ENCODE measurements at places on chromosomes 5 and 9.
A peak's percentile ranks its signal among the peaks of the same experiment; 100 is the strongest.

GRCh38 chr5:38554861-38555260 is 1.6 kb downstream of the LIFR start:
- no peak for DNase-seq

DNA sequence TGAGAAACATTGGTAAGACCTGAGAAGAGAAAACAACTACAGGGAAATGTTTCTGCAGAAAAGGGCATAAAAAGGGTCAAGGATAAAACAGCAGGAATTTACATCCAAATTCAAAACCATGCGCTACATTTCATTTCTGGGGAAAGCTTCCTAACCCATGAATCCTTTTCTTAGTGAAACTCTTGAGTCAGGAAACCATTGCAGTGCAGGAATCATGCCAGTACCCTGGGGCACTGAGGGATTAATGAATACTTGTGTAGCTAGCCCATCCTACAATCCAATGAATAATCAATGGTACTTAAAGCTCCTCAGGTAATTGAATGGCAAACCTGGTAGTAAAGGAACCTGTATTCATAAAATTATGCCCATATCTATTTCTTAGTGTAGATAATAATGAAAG is 580.5 kb downstream of the TLE1 start:
- DNase-seq: no peak

GRCh38 chr5:53464722-53465121 is 15.7 kb upstream of the FST start:
- no peak for DNase-seq

GRCh38 chr9:105535920-105536668 is 21.8 kb upstream of the FKTN start:
- DNase-seq: no peak

DNA sequence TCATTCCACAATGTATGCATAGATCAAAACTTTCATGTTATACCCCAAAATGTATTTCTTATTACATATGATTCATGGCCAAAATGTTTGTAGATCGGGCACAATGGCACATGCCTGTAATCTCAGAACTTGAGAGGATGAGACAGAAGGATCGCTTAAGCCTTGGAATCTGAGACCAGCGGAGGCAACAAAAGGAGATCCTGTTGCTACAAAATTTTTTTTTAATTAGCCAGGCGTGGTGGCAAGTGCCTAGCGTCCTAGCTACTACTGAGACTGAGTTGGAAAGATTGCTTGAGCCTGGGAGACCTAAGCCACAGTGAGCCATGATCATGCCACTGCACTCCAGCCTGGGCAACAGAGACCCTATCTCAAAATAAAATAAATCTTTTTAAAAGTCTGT is 89.9 kb downstream of the MAPKAP1 start:
- no peak for DNase-seq

DNA sequence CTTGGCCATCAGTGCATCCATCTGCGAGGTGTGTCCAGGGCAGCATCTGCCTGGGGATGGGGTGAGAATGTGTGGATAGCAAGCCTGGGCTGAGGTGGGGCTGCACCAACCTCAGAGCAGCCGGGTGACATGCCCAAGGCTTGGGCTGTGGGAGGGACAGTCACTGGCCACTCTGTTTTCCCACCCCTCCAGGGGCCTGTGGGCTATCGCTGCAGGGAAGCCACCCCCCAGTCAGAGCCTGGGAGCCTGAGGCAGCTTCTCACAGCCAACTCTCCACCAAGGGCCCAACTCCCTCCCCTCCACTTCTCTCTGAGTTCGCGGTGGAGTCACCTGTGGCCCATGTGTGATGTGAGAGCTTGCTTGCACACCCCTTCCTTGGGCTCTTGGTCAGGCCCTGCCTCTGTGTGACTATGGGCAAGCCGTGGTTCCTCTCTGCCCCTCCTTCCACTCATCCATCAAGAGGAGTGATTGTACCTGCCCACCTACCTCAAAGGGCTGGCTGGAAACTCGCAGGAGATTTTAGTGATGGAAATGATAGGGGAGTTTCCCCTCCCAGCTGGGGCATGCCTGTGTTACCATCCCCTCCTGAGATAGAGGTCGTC is 54.8 kb downstream of the DAB2IP start:
- no peak for DNase-seq

- DNase-seq: no peak
Observed at GRCh38 chr5:110073534-110073933, 383.8 kb downstream of the MAN2A1 start.

DNA sequence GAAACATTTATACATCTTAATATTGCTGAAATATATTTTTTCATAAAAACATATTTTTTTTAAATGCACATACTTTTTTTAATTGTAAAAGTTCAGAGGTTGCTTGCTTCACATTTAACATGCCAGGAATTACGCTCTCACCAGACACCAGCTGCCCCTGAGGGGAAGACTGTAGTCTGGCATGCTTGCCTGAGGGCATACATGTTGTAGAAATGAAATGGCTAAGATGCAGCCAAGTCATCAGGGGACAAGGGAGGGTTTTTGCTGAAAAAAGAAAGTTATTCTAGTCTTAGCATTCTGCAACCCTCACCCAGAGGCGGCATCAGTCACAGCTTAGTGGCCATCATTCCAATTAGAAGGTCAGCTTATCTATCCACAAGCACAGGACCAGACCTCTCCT is 426.7 kb upstream of the FTMT start:
- DNase-seq: no peak

DNA sequence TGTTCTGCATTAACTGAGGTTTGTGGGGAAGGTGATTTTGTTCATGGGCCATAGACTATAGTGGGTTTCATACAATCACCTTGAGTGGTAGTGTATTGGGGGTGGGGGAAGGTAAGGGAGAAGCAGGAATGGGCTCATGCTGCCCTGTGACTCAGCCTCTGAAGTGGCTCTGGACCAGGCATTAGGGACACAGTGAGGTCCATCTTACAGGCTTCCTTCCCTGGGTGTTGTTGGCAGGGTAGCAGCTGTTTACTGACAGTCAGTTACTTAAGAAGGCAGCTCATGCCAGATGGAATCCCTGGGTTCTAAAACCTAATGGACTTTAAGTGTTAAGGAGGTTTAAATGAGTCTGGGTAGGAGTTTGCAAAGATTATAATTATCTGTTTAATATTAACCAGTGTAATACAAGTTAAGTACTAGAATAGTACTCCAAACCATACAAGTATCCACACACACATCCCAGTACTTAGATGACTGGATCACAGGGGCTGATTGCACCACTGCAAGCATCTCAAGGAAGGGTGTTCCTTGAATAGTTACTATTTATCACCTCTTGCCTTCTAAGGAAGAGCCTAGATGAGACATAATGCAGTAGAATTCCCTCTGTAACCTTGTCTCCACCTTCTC is 59.3 kb downstream of the CAST start:
- DNase-seq: no peak

DNA sequence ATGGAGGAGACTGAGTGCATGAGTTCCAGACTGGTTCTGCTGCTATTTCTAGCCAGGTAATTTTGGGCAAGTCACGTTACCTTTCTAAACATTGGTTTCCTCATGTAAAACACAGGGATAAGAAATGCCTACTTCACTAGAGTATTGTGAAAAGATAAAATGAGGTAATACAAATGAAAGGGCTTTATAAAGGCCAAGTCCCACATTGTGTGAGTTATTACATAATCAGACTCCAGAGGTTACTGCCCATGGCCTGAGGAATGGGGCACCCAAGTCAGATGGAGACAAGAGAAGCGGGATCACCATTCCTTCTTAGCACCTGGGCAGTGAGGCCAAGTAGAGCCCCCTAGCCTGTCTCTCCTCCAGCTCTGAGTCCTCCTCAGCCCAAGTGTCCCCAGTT is 7.5 kb downstream of the HBEGF start:
- DNase-seq: no peak

- no peak for DNase-seq
Observed at GRCh38 chr9:13213337-13213736, 66.2 kb downstream of the MPDZ start.

DNA sequence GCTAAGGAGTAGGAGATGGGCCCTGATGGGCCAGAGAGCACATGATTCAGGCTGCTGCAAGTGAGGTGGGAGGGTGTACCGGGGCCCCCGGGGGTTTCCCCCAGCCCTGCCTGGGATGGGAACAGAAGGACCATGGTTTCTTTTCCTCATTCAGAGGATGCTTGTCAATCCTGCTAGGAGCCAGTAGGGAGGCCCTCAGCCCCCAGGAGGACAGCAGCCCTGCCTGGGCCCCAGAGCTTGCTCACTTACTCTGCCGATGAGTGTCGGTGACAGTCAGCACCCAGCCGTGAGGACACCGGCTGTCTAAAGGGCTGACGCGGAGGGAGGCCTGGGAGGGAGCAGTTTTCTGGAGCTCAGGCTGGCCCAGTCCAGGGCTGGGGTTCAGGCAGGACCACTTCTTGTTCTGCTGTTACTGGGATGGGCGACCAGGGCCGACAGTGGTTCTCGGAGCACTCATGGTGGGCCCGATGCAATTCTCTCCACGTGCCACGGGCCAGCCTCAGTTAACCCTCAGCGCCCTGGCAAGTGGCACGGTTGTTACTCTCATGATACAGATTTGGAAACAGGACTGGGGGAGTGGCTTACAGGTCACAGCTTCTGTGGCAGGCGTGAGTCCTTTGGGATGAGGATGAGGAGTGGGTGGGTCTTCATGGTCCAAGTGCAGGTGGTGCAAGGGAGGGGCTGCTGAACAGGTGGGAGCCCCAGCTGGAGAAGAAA is 1.8 kb downstream of the ARRDC1 start:
- DNase-seq: no peak

- DNase-seq: no peak
Observed at GRCh38 chr9:115262952-115263351, 145.0 kb upstream of the TNC start.

- DNase-seq: no peak
Observed at GRCh38 chr5:16135506-16135905, 44.1 kb downstream of the MARCHF11 start.

- DNase-seq: no peak
Observed at GRCh38 chr9:86684148-86684547, 263.2 kb downstream of the GAS1 start.

DNA sequence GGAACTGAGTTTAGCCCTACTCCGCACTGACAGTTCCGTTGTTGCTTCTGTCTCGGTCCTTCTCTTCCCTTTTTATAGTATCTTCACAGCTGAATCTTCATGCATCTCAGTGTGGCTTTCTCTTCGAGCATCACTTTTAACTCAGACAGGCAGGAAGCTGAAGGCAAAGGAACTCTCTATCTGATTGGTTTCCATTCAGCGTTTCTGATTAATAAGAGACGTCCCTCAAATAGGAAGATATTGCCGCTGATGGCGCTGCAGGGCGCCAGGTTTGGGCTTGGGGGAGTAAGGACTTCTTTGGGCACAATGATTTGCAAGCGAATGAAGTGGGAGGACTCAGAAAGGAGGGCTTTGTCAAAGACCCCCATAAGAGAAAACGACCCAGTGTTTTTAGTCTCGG is at the start of gene CDH9:
CDH9 (minus strand) TSS at position 111 of the 400 bp plus-strand sequence. CDS start 50,253 bp downstream, outside the sequence.
- no peak for DNase-seq

GRCh38 chr5:142876817-142877216 is 106.6 kb downstream of the ARHGAP26 start:
- DNase-seq: no peak

DNA sequence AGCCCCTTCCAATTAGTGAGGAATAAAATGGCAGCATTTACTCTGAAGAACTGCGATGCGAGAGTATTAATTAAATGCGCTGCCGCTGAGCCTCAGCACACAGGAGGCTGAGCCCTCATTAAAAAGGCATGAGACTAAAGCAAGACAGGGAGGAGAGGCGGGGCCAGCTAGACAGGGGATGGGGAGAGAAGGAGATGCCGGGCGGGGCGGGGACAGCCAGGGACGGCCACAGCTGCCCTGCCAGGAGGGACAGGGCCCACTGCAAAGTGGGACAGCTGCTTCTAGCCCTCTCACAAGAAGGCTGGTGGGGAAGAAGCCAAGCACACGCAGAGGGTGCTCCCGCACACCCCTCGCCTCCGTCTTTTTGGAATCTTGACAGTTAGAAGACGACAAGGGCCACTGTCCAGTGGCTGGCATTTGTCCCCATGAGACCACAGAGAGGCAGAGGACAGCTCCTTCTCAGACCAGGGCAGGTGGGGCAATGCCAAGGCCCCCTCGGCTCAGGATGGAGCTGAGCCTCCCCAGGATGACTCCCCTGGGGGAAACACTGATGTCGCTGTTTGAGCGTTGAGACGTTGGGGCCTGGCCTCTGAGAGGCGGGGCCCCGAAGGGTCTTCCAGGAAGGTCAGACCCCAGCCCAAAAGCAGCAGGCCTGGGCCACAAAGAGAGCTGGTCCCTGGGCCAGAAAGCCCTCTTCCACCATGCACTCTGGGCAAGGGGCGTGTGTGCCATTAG is 26.9 kb downstream of the ADAMTS2 start:
- no peak for DNase-seq

GRCh38 chr9:111994831-111995458 is 98.3 kb downstream of the UGCG start:
- DNase-seq: no peak

DNA sequence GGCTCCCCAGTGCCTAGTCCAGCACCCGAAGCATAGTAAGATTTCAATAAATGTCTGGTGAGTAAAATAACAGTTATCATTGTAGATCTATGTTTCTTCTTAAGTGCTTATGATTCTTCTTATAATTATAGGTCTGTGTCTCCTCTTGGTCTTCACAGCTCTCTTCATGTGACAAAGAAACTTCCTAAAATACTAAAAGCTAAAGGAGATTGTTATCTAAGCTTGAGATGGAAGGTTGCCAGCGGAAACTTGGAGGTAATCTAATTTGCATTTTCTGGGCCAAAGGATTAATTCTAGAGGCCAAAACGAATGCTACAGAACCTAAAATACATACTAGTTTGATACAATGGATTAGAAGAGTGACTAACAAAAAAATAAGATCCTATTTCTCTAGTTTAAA is 13.6 kb upstream of the ARHGAP26 start:
- DNase-seq: no peak

DNA sequence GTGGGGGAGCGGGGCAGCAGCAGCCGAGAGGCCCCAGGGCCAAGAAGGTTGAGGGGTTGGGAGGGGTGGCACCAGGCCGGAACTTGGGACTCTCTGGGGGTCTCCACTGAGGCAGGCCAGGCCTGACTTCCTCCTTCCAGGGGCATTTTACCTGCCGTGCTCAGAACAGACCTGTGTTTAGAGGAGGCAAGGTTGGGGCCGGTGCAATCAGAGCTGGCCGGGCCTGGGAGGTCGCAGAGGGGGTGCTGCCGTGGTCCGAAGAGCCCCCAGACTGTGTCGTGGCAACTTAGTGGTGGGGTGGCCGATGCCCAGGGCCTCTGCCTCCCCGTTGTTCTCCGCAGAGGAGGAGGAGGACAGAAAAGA is 21.8 kb downstream of the GLT6D1 start:
- DNase-seq: no peak

- peak; percentile 12 for DNase-seq
Observed at GRCh38 chr9:134964271-134965055, 46.8 kb upstream of the FCN1 start.

DNA sequence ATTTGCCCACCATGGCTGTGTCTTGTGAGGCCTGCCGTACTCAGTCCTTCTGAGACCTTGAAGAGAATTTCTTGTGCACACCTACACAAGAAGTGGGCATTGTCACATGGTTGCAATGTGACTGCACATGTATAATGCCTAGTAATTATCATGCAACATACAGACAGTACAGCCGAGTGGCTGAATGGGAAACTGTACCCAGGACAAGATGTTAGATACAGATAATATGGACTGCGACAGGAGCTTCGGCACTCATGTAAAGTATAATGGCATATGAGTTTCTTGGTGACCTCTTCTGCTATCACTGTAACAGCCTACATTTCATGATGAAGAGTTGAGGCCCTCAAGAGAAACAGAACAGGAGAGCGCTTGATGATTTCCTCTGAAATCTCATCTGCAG is 4.8 kb upstream of the PRKACG start:
- no peak for DNase-seq

- DNase-seq: no peak
Observed at GRCh38 chr5:118931564-118931963, 56.8 kb downstream of the DTWD2 start.

GRCh38 chr5:157196045-157196444 is 15.4 kb downstream of the ITK start:
- no peak for DNase-seq

Data from activated CD4-positive, CD25-positive, alpha-beta regulatory T cell treated with anti-CD3 and anti-CD28 coated beads, Interleukin-2, amount 50 U/mL, for 72 hours (primary cell).